Left ventricle myocardium inferior (tissue), 1 donor: ENCODE measurements at places on chromosomes 1 and 21. TPM values are rescaled to one million over a fixed set of nuclear protein-coding genes. Genes with fewer than 3 reads are reported as not detected.

Gene SAMD13
- 2.0 TPM for total RNA-seq

Gene ERICH3
- not detected for total RNA-seq

DNA sequence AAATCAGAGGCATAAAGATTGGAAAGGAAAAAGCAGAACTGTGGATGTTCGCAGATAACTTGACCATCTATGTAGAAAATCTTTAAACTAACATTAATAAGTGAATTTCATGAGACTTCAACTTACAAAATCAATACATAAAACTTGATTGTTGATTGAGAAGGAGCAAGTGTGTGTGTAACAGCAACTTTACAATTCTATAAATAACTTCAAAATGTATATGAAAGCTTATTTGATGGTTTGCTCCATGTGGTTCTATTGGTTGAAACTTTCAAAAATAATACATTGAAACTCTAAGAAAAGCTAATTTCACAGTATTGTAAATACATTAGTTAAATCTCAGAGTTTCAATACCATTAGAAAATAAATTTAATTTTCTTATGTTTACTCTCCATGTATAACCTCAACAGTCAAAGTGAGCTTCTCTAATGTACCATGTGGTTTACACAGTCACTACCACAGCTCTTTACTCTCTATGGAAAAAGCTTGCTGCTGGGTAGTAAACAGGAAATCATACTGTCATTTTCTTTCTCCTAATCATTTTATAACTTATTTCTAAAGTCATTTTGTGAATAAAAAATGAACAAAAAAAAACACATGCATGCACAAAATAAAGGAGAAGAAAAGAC lies 12.0 kb downstream of the AKT3 start:
- DNase-seq, result no peak

- DNase-seq, result no peak
Measured at GRCh38 chr1:226679262-226679661, 59.8 kb downstream of the ITPKB start.

- DNase-seq, result no peak
Measured at GRCh38 chr21:38277501-38278131, 20.8 kb downstream of the KCNJ15 start.

DNA sequence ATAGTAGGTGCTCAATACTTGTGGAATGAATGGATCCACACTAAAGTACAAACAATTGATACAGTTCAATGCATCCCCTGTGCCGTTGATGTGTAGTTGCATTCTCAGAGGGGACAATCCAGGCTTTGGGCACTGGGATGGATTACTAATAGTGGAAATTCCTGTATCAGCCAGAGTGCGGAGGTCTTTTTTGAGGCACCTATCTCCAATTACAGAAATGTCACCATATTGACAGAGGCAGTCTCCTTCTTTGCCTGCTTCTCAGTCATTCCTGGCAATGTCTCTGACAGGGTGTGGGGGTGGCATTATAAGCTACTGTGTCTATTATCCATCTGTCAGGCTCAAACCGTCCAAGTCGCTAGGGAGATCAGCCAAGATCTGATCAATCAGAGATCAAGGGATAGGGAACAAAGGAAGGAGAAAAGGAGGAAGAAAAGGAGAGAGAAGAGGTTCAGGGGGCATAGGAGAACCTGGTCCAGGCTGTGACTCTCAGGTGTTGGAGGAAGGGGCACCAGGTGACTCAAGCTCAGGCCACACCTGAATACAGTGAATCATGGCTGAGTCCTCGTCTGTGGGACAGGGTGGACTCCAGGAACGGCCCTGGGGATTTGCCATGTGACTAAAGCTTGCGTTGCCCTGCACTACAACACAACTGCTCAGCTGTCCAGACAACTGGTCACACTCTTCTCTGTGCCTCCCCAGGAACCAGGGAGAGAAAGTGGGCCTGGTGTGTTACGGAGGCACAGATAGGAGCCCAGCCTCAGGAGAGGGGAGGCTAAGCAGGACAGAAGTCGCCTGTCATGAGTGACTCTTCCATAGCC lies 3.4 kb upstream of the LAMB3 start:
- DNase-seq, result no peak

GRCh38 chr1:226908913-226909312 lies 31.2 kb upstream of the COQ8A start:
- no peak for DNase-seq

- no peak for DNase-seq
Measured at GRCh38 chr1:12580054-12580887, 37.7 kb downstream of the DHRS3 start.

DNA sequence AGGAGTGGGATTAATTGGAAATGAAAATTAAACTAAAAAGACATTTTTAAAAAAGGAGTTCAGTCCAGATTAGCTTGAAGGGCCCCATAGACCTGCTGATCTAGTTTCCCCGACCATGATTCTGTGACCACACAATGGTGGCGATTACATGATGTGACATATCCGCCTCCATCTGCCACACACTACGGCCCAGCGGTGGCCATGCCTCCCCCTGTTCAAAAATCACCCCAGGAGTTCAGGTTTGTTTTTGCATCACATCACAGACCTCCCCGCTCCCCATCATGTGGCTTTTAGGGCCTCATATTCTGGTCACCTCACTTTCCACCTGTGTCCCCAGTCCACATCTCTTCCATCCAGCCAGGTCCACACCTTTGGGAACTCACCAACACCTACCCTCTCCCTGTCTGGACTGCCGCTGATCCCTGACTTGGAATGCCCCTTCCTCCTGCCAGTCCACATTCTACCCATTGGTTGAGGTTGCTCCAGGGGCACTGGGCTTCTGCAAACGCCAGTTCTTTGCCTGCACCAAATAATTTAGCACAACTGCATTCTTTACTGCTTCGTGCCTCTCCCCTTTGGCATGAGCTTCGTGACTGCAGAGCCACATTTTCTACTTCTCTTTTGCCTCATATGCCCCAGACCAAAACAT lies 38.9 kb downstream of the CD247 start:
- DNase-seq, result no peak

Gene SNRNP40
- 19.7 TPM for total RNA-seq

Gene KCNA3
- 0.22 TPM for total RNA-seq

DNA sequence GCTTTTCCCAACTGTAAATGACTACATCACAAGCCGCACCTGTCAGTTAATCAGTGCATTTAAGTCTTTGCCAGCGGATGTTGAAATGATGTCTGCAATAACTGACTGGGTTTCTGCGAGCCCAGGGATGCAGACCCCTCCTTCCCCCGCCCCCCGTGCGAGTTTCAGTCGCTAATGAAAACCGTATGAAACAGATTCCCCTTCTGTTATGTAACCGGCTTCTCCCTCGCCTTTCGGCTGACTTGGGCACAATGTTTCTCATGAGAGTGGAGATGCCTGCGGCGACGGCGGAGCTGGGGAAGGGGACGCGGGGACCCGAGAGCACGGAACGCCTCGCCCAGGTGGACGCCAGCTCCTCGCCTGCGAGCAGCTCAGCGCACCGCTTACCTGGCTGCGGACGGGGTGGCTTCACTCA lies 753 bp downstream of the KCNJ6 start:
- no peak for DNase-seq

GRCh38 chr1:69433073-69433472 lies 134.6 kb upstream of the LRRC7 start:
- DNase-seq, result no peak

- no peak for DNase-seq
Measured at GRCh38 chr1:163271535-163271934, 50.2 kb upstream of the NUF2 start.

DNA sequence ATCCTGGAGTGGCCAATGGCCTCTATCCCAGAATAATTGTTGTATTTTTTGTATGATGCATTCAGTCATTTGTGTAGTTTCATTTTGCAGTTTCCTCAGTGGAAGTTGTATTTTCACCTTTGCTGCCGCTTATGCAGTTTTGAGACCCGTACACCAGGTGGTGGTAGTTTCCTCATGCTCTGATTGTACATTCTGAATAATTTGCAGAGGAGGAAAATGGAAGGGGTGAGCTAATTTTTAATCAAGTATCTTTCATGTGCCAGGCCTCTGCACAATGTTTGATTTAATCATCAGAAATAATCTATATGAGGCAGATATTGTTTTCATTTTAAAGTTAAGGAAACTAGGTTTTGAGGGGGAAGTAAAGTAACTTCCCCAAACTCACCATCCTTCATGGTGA lies 29.5 kb downstream of the HLX start:
- DNase-seq, result no peak

GRCh38 chr1:162861101-162861500 lies at the start of gene CCDC190:
Gene CCDC190 (minus strand): TSS chr1:162861175. CDS start chr1:162859646, 1,529 bp downstream.
- DNase-seq, result peak; percentile 28

DNA sequence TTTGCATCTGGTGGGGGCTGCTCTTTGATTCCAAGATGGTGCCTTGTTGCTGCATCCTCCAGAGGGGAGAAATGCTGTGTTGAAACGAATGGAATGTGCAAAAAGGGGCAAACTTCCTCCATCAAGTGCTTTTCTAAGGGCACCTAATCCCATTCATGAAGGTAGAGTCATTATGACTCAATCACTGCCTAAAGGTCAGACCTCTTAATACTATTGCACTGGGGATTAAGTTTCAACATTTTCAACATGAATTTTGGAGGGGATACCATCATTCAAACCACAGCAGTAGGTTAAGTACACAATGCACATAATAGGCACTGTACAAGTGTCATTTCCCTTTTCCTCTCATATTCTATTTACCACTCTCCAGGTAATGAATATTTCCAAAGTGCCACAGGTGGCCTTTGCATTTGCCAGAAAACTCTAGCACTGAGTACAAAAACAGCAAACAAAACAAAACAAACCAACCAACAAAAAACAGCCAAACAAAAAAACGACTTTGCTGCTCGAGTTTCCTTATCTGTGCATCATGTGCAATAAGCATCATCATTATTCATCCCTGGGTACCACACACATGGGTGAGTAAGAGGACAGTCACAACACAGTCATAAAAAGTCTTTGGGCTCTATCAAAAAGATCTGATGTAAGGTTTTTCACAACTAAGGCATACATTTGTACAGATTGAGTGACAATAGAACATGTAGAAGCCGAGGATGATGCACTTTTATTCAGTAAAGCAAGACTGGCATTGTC lies 42.5 kb downstream of the IFI44 start:
- DNase-seq, result no peak

DNA sequence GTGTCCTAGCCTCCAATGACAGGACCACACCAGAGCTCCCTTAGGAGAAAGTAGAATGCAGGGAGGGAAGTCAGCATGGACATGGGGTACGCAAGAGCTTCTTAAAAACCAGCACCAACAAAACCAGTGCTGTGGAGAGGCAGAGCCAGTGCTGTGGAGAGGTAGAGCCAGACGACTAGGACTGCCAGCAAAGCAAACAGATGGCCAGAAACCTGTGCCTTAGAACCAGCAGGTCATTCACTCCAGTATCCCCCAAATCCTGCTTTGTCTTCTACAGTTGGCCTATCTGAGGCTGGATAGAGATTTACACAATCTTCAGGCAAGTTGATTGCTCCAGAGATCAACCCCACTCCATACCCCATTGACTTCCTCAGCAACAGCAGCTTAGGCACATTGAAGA lies 459.9 kb upstream of the CAMK1G start:
- no peak for DNase-seq

- no peak for DNase-seq
Measured at GRCh38 chr1:966704-967300, 520 bp downstream of the PLEKHN1 start.

GRCh38 chr1:15724949-15725880 lies 10.8 kb upstream of the SLC25A34 start:
- DNase-seq, result no peak

DNA sequence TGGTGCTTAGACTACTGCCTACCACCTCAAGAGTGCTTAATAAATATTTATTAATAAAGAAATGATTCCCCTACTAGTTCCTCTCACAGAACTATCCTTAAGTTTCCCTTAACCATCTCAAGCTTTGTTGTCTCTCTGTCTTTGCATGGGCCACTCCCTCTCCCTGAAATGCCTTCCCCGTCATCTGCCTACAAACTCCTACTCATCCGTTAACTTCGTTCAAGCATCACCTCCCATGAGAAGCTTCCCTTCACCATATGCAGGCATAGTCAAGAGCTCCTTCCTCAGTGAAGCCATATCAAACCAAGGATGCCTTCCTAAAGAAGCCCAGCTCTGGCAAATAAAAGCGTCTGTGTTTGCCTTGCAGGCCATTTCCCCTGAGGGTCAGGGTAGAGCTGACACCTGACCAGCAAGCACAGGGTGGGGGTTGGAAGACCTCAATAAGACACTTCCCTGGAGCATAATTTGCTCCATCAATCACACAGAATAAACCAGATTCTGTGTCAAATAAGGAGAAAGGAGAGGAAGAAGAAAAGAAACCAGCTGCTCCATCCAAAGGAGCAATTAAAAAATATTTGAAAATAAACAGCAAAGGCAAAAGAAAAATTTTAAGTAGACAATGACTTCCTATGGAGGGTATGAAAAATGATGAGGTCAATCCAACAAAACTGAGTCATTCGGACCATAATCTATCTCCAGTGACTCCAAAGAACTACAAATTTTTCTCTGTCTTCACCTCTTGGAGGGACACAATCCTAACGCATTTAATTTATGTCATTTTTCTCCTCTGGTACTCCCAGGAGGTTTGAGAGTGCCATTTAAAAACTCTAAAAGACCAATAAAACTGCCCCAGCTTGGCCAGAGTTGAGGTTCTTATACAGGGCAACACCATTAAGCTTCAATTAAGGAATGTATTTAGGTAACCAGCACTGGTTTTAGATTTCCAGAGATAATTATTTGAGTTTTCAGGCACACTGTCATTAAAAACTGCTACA lies 303.6 kb downstream of the KCNH1 start:
- no peak for DNase-seq

Gene TPTE
- total RNA-seq, result not detected

- DNase-seq, result peak; percentile 20
Measured at GRCh38 chr1:171742577-171742922, 685 bp upstream of the VAMP4 start.

DNA sequence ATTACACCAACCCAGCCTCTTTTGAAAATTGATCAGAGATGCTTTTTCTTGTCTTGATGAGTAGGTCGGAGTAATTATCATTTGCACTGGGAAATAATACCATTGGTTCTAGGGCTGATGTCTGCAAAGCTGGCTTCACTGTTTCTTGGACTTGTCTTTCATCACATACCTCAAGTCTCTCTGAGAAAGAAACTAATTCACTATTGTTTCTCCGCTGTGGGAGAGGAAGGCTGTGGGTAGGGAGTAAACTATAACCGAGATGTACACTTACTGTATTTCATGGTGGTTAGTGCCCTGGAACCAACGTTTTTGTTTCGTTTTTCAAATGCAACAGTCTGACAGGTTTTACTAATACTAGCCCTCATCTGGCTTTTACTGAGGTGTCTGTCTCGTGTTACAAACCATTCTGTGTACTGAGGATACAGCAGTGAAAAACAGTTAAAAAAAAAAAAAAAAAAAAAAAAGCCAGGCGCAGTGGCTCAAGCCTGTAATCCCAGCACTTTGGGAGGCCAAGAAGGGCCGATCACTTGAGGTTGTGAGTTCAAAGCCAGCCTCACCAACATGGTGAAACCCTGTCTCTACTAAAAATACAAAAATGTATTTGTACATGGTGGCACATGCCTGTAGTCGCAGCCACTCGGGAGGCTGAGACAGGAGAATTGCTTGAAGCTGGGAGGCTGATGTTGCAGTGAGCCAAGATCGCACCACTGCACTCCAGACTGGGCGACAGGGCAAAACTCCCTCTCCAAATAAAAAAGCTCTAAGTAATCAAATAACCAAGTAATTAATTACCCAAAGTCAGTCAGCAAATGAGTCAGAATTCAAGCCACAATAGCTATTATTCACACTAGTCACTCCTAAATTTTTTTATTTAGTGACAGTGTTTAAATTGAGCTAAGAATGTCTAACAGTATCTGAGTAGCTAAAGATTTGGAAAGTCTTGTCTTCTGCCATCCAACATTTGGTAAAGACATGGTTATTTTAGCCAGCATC lies 23.3 kb downstream of the TOMM20 start:
- no peak for DNase-seq
